ENCODE measurements at places on chromosomes 7 and 10.

DNA sequence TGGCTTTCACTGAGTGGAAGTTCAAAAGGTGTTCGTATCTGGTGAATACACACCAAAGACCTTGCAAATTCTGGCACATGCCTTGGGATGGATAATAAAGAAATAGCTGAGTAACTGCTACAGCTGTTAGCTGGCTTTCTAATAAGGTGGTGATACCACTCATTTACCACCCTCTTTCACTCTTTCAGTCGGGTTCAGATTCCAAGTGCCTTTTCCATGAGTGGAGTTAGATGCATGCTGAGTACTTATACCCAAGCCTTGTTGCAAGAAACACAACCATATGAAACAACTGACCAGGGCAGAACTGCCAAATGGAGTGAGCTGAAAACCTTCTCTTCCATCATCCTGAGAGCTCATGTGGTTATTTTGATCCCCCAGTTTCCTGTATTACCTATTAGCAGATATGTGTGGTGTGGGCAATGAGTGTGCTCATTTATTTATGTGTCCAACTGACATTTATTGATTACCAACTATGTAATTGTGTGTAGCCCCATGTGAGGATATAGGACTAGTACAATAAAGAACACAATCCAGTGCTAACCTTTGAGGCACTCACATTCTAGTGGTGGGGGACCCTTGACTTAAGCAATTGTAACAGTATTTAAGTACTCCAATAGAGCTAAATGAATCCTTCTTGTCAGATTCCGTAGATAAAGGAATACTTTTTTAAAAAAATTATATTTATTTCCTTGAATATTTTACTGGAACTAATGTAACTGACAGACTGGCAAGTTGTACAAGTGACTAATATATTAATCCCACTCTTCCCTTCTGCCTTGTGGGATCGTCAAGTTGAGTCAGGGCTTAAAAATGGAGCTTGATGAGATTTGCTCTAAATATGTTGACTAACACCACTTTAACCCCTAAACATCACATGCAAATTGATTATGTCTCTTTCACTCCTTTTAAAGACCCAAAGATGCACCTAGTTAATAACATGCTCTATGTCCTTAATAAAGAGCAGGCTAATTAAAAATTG lies 124.7 kb downstream of the ARID5B start:
- DNase-seq: no peak

DNA sequence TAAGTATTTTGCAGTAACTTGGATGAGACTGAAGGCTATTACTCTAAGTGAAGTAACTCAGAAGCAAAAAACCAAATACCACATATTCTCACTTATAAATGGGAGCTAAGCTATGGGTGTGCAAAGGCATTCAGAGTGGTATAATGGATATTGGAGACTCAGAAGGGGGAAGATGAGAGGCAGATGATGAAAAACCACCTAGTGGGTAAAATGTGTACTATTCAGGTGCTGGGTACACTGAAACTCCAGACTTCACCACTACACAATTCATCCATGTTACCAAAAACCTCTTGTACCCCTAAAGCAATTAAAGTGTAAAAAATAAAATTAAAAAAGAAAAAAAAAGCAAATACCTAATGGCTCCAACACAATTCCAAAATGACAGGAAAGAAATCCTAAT lies 351.7 kb downstream of the NXPH1 start:
- DNase-seq: no peak

DNA sequence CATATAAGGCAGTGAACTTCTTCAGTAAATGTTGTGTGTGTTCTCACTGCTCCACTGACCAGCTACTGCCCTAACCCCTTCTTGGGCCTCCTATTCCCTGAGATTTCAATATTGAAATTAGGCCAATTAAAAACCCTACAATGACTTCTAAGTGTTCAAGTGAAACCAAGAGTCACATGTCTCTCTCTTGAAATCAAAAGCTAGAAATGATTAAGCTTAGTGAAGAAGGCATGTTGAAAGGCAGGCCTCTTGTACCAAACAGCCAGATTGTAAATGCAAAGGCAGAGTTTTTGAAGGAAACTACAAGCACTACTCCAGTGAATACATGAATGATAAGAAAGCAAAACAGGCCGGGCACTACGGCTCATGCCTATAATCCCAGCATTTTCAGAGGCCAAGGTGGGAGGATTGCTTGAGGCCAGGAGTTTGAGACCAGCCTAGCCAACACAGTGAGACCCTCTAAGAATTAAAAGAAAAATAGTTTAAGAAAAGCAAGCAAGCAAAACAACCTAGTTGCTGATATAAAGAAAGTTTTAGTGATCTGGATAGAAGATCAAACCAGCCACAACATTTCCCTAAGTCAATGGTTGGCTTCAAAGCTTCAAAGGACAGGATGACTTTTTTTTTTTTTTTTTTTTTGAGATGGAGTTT lies 22.3 kb downstream of the BRAF start:
- DNase-seq: no peak

GRCh38 chr7:11319491-11320274 lies 346.0 kb downstream of the PHF14 start:
- DNase-seq: no peak

DNA sequence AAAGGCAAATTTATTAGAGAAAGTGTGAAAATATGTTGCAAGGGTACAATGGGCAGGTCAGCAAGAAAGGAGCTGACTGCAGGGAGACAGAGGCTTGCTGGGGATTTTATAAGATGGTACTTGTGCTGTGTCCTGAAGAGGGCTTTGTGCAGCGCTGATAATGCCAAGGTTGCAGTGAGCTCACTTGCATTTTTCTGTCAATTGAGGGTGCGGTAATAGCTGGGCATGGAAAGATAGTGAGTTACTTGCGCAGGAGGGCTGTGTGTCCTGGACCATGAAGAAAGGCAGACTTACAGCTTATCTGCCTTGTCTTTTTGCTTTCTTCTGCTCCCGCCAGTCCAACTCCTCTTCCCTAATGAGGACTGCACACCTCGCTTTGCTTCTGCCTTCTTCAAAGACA lies 12.5 kb downstream of the CDC123 start:
- no peak for DNase-seq

DNA sequence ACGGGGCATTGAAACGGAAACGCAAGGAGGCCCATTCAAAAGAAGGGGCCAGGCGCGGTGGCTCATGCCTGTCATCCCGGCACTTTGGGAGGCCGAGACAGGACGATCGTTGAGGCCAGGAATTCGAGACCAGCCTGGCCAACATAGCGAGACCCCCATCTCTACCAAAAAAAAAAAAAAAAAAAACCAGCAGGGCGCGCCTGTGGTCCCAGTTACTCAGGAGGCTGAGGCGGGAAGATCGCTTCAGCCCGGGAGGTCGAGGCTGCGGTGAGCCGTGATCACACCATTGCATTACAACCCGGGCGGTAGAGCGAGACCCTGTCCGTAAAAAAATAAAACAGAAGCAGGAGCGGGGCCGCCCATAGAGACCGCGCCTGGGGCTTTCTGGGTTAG lies 396 bp downstream of the PSMG3 start:
- DNase-seq: no peak

DNA sequence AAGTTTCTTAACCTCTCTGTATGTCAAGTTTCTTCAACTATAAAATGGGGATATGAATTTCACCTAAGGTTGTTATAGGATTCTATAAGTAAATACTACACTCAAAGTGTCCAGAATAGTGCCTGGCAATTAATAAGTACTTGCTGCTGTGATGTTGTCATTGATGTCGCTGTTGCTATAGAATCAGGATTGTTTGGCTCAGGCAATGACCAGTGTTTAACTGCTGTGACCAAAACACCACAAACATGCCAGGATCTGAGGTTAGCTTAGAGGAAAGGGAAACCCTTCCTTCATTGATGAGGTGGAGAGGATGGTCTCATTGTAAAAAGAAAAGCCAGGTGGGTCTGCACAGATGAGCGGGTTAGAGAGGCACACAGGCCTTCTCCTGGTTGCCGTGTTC lies 223.1 kb upstream of the INHBA start:
- no peak for DNase-seq

GRCh38 chr7:91079487-91079886 lies 184.7 kb upstream of the FZD1 start:
- no peak for DNase-seq

GRCh38 chr10:266974-267425 lies 131.7 kb downstream of the ZMYND11 start:
- no peak for DNase-seq

GRCh38 chr7:158996214-158997109 lies 140.1 kb downstream of the DYNC2I1 start:
- DNase-seq: no peak

DNA sequence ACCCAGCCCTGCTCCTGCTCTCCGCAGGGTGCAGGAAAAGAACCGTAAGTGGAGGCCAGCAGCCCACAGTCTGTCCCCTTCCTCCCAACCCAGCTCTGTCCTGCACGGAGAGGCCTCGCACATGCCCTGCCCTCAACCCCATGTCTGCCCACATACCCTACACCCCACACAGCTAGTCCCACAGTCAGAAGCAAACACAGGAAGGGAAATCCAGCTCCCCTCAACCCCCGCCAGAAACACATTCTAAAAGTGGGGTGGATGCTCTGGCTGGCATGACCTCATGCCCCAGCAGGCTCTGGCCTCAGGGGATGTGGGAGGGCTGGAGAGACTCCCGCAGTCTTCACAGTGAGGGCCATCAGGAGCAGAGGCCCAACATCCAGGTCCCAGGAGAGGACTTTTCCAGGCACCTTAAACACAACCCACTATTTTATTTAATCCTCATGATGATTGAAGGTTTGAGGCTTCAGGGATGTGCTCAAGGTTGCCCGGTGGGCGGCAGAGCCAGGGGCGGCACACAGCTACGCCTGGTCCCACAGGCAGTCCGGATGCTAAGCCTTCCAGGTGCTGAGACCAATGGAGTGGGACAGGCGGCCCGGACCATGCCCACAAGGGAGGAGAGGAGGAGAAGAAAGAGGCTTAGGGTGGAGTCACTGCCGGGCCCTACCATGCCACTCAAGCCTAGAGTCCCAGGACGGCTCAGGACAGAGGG lies 29.9 kb downstream of the CALML5 start:
- no peak for DNase-seq

GRCh38 chr10:129511086-129511485 lies 44.0 kb downstream of the MGMT start:
- no peak for DNase-seq

- no peak for DNase-seq
These were observed 46.4 kb downstream of the DENND2A start for GRCh38 chr7:140594131-140594691.

DNA sequence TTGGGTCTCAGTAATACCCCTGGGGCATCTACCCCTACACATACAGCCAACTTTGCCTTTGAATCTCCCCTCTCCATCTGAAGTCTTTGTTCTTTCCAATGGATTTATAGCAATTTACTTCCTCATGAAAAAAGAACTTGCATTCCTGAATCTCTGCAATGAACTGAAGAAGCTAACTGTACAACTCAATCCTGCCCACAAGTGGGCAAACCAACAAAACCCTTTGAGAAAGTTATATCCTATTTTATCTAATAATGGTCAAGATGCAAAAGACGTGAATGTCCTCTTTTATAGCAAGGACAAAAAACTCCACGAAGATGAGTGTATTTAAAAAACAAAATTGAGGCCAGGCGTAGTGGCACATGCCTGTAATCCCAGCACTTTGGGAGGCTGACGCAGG lies 991.3 kb downstream of the LRMDA start:
- DNase-seq: no peak

GRCh38 chr10:45580371-45581215 lies 92.0 kb downstream of the ZFAND4 start:
- DNase-seq: peak; percentile 51

DNA sequence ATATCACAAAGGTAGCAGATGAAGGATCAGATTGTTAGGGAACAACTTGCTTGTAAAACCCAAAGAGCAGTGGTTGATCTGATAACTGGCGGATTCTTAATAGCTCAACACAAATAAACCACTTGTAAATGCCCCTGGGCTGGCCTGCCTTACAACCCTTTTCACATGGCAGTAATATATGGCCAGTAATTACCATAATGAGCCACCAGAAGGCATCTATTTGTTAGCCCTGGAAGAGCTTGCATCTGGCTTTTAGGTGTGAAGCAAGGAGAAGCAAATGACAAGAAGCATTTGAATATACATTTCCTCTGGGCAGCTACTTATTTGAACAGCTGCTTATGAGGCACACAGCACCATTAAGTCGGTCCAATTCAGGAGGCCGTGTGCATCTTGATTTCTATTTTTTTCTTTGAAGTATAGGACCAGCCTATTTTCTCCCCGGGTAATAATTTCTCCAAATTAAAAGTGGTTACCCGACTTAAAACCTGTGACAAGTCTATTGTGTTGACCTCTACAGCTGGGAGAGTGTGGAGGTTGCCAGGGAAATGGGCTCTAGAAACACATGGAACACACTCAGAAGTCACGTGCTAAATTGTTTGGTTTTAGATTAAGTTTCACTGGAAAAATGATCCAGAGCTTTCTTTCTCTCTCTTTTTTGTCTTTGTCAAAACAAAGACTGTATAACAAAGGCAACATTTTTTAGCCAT lies 113.4 kb downstream of the SEM1 start:
- DNase-seq: no peak

DNA sequence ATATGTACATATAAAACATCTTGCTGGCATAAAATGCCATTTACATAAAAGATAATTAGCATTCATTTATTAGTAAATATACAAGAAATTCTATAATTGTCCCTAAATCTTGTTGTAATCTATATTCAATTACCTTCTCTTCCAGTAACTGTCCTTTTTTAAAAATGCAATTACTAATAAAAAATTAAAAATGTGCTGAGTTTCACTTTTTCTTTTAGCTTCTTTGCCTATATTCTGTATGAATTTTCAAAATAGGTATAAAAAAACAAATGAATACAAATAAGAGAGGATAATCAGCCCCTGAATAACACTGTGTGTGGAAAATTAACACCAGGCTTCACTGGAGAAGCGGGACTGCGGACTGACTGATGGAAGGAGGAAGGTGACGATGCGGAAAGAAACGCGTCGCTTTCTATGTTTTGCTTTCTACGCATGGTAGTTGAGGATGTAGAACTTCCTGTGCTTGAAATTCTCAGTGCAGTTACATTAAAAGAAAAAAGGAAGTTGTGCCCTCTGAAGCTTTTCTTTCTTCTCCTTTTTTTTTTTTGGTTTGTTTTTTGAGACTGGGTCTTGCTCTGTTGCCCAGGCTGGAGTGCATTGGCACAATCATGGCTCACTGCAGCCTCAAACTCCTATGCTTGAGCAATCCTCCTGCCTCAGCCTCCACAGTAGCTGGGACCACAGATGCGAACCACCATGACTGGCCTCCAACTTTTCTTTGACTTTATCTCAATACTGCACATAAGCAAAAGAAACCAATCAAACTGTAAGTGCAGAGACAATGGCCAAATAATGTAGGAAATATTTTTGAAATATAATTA lies 7.4 kb upstream of the ZMYND11 start:
- peak; percentile 58 for DNase-seq

GRCh38 chr10:73591935-73592699 lies 975 bp upstream of the USP54 start:
- DNase-seq: peak; percentile 36

DNA sequence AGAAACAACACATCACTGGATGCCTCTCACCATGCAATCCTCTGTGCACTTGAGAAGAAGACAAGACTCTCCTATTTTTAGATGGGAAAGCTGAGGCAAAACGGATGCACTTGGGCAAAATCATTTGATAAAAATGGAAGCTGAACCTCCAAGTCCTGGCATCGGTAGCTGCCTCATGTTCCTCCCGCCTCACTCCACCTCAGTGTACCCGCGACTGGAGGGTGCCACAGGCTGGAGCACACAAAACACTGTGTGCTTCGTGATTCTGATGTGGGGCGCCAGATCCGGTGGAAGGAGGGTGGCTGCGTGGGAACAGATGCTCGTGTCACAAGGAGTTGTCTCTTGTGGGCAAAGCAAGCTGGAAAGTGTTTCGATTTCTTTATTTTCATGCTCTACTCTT lies 41.3 kb downstream of the TAS2R41 start:
- no peak for DNase-seq
